ENCODE measurements at places on chromosomes 12 and 14.

DNA sequence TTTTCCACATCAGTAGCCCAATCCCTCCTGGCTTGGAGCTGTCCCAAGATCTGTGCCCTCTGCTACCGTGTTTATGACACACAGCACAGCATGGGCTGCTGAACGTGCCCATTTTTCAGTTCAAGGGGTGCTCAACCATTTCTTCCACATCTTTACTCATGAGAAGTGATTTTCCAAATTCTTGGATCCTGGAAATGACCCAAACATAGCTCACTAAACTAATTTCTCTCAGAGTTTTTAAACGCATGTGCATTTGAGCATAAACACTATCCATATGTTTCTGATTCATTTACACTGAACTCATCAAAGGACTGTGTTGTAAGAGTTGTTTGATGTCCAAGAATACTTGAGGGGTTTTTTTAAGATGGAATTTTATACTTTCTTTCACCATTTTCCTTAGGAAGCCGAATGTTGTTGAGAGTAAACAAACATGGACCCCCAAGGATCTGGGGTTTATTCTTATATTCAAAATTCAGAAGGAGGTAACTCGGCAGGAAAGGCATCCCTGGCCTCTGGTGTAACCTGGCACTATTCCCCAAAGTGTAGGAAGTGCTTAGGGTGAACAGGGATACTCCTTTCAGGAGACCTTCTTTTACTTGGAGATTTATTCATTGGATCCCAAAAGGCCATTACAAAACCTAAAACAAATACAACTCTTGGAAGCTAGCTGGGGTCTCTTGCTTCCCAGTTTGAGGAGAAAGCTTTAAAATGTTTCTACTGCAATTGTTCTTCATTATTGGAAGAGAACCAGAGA lies 215.0 kb downstream of the BMP4 start:
- DNase-seq, result no peak

- DNase-seq, result no peak
These were observed 123.3 kb downstream of the NCOR2 start for GRCh38 chr12:124443931-124444712.

- no peak for DNase-seq
These were observed 1.2 kb upstream of the RAN start for GRCh38 chr12:130870442-130871285.

- no peak for DNase-seq
These were observed 62.1 kb downstream of the TNFAIP2 start for GRCh38 chr14:103185051-103186029.

- DNase-seq, result no peak
These were observed 561.2 kb upstream of the SEL1L start for GRCh38 chr14:82094829-82095345.

DNA sequence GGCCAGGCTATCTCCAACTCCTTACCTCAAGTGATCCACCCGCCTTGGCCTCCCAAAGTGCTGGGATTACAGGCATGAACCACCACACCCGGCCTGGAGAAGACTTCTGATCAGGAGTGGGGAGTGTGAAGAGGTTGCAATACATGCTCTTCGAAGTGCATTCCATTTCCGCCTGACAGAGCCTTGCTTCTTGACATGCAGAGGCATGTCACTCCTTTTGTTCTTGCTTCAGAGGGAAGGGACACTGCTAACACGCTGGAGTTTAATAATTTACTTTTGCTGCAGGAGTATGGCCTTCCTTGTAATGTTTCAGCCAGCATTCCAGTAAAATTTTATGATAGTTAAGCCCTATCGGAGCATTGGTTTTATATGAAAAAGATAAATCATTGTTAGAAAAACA lies 74.9 kb downstream of the SLC25A47 start:
- no peak for DNase-seq

DNA sequence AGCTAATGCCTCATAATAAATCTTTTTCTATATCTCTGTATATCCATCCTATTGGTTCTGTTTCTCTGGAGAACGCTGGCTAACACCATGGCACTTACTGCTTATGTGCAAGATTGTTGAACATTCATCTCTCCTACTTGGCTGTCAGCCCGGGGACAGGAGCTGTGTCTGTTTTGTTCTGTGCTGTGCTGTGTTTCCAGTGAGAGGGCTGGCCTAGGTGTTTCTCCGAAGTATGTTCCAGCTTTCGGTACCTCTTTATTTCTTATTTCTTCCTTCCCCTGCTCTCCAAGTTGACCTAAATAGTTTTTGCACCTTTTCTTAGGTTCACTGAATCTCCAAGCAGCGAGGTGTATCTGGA lies 18.8 kb upstream of the NR4A1 start:
- no peak for DNase-seq

- no peak for DNase-seq
These were observed 43.2 kb downstream of the MGAT4C start for GRCh38 chr12:86213012-86213411.

DNA sequence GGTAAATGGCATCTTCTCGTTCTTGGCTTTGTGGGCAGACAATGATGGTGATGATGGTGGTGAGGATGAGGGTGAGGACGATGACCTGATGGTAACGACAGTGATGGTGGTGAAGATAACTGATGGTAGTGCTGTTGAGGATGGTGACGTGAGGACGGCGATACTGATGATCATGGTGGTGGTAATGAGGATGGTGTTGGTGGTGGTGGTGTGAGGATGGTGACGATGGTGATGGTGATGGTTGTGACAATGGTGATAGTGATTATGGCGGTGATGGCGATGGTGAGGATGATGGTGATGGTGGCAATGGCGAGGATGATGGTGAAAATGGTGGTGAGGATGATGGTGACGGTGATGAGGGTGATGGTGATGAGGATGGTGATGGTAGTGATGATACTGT lies 54.5 kb downstream of the FBRSL1 start:
- DNase-seq, result no peak

DNA sequence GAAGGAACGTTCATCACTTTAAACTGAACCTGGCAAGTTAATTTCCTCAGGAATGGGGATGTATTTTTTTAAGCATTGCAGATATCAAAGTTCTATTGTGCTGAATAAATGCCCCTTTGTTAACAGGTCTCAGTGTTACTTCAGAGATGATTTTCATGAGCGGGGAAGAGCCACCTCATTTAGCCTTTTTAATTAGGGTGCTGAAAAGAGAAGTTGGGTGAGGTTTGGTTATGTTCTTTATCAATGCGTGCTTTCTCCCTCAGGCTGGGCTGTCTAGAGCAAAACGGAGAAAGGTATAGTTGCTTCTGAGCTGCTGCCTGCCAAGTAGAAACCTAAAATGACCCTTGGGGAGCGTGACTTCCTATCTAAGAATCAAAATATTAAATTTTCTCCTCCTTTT lies 8.0 kb upstream of the HIP1R start:
- DNase-seq, result no peak

DNA sequence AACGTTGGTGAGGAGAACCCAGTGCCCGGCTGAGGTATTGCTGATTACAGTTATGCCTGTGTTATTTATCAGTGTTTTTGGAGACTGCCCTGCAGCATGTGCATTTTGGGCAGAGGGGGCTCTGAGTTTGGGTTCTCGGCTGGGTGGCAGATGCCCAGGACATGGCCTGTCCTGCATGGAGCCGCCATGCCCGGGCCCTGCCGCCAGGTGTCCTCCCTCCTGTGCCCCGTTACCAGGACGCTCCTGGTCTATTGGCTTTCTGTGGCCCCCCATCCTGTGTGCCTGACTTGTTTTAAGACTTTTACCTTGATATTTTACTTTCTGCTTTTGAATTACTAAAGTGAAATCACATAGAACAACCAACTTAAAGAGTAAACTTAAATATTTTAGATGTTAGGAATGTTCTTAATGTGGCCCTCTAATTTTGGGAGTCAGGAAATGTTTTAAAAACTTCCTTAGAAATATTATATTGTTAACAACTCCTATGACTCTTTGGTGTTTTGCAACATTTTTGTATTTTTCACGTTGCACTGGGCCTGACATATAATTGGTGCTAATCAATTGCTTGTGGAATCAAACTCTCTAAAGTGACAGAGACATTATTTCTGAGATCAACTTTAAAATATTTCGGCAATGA lies 51.8 kb downstream of the PRIMA1 start:
- DNase-seq, result no peak

GRCh38 chr14:94631536-94632304 lies 19.5 kb downstream of the SERPINA3 start:
- no peak for DNase-seq

GRCh38 chr14:95523815-95524448 lies 7.5 kb upstream of the SYNE3 start:
- DNase-seq, result no peak

Measured in left renal cortex interstitium (tissue), 4 donors.